Hematopoietic multipotent progenitor cell treated with erythropoietin and hydrocortisone succinate and interleukin-3 and kit ligand, for 4 days (in vitro differentiated cells): ENCODE measurements at places on chromosomes 4 and X.

DNA sequence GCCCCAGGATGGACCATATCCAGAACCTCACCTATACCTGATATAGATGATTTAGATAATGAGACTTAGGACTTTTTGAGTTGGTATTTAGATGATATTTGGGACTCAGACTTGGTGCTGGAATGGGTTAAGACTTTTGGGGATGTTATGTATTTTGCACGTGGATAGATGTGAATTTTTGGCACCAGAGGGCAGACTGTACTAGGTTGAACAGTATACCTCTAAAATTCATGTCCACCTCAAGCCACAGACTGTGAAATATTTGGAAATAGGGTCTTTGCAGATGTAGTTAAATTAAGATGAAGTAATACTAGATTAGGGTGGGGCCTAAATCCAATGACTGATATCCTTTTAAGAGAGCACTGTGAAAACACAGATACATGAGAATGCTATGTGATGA, 15.6 kb downstream of the RBM41 start:
- peak; percentile 23 for DNase-seq

GRCh38 chr4:142539796-142540482, 306.2 kb downstream of the INPP4B start:
- peak; percentile 58 for DNase-seq

- no peak for DNase-seq
These were observed 1258.4 kb downstream of the FAM133A start for GRCh38 chrX:94932278-94932965.

DNA sequence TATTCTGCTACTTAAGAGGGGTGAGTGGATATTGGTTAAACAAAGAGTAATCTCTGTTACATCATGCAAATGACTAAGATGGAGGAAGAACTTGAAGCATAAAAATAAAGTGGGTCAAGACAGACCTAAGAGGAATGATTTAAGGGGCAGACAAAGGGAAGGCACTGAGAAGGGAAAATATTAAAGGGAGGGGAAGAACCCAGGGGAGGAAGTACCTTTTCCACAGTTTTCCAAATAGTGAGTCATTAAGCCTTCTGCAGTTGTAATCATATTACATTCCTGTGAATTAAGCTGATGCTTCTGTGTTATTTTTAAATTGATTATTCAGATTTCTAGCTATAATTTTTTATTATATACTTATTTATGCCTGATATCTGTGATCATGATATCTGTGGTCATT, 253.3 kb downstream of the CENPC start:
- DNase-seq, result no peak
